ENCODE measurements at places on chromosomes 7 and 10.

DNA sequence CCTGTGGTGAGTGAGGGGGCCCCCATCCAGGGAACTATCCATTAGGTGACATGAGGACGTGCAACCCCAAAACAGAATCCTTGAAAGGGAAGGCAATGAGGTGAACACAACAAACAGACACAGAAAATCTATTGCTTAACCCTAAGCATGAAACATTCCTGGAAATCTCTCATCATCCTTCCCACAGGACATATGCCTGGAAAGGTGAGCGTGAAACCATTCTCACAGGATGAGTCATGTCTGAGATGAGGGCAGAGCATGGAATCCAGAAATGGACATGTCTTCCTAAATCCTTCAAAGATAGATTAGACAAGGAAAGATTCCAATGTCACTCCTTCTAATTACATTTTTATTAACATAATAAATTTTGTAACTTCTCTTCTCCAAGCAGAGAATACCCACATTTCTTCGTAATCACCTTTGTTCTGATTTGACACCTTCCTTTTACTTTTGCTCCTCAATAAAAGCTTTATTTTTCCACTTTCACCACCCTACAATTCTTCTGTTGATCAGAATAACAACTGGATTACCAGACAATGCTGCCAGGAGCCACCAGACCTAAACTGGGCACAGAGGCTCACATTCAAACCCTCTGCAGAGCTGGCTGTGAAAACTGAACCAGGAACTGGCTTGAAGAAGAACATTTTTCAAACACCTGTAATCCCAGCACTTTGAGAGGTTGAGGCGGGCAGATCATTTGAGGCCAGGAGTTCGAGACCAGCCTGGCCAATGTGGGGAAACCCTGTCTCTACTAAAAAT is 67.2 kb downstream of the COBL start:
- DNase-seq, result no peak

GRCh38 chr7:143374561-143374960 is 6.6 kb upstream of the ZYX start:
- no peak for DNase-seq

- DNase-seq, result no peak
These were observed 30.5 kb downstream of the ABCB1 start for GRCh38 chr7:87570178-87570577.

DNA sequence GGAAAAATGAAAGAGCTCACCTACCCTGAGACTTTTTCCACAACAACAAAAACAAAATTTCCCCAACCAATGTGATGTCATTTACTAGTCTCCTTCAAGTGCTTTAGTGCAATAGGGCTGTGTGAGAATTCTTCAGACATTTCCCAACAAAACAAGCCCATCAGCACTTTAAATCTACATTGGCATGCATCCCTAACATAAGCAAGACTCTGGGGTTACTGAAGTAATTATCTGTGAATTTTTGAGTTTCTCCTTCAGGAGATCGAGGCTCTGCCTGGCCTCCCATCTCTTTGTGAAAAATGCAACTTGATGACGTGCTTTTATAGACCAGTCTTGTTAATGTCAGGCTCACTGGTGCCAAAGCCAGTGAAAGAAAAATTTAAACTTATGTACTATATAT is 255.6 kb downstream of the GFRA1 start:
- no peak for DNase-seq

DNA sequence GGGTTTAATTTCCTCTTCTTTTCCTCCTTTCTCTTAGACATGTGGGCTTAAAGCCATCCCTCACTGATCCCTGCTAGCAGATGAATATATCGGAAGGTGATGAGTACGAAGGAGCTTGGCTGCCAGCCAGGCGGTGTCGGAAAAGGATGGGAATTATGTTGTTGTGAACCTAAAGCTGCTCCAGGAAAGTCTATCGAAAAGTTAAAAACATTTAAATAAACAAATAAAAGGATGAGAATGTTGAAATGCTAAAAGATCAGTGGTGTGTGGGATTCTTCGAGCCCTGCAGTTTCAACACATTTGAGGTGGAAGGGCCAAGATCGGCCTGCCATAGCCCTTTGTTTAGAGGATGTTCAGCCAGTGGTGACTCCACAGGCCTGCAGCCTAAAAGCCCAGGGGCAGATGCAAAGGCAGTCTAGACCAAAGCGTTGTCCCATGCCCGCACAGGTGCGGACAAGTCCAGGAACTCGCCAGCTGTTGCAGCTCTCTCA is 107.9 kb downstream of the JCAD start:
- DNase-seq, result no peak

- DNase-seq, result no peak
These were observed 6.3 kb upstream of the OPN4 start for GRCh38 chr10:86647773-86648703.

DNA sequence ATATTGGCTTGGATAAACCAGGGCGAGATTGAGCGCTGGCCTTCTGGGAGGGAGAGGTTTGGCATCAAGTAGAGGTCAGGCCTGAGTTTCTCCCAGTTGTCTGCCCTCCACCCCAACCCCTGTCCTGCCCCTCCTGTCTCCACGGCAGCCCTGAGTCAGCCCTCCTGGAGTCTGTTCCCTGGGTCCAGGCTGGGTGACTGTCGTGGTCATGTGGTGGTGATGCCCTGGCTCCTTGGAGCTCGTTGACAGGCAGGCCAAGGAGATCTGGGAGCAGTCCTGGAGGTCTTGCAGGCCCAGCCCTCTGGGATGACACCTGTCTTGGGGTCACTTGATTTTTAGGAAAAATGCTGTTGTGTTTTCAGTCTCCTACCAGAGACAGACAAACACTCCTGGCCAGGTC is 53.6 kb upstream of the PODXL start:
- DNase-seq, result no peak

- no peak for DNase-seq
These were observed 198.9 kb downstream of the WDR37 start for GRCh38 chr10:1255118-1255517.

- DNase-seq, result no peak
These were observed 60.0 kb downstream of the DLG5 start for GRCh38 chr10:77866598-77866997.

DNA sequence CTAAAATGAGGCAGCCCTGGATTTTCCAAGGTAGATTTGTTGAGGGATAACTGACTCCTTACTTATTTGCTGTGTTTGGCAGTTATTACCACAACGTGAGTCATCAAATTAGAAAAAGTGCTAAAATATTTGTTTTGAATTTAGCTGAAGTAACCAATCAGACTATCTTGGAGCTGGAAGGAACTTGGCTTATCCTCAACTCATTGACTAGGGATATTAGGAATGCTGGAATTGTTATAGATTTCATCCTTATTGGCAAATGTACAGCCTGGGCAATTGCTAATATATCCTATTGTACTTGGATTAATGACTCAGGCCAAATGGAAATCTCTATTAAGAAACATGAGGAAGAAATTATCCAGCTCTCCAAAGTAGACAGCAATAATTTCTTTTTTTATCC is 1189.0 kb upstream of the LRRN3 start:
- DNase-seq, result no peak

DNA sequence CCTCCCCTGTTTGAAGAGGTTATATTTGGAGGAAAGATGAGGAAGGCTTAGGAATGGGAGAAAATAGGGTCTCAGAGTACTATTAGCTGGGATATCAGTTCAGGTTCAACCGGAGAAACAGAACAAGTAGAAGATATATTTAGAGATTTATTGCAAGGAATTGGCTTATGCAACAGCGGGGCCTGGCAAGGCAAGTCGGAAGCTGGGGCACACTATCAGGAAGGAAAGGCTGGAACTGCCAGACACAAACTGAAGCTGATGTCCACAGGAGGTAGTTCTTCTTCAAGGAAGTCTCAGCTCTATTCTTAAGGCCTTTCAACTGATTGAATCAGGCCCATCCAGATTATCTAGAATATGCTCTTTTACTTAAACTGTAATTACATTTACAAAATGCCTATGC is 939.6 kb upstream of the C7orf33 start:
- no peak for DNase-seq

- no peak for DNase-seq
These were observed 64.9 kb downstream of the MCU start for GRCh38 chr10:72756674-72757385.

GRCh38 chr10:130179640-130180039 is 43.4 kb downstream of the GLRX3 start:
- peak; percentile 59 for DNase-seq

GRCh38 chr7:70171369-70171920 is 573.2 kb downstream of the AUTS2 start:
- DNase-seq, result no peak

All from CD4-positive, alpha-beta T cell treated with Interleukin-10 for 1 hour (primary cell).